ENCODE measurements at places on chromosomes 1 and 21. TPM values are rescaled to one million over a fixed set of nuclear protein-coding genes. Genes with fewer than 3 reads are reported as not detected.
A peak's percentile ranks its signal among the peaks of the same experiment; 100 is the strongest.

Gene IFNLR1
- polyA plus RNA-seq: 0.15 TPM

Gene EFNA3
- not detected for polyA plus RNA-seq

GRCh38 chr1:157359314-157360022 is 192.8 kb downstream of the FCRL5 start:
- DNase-seq: no peak

DNA sequence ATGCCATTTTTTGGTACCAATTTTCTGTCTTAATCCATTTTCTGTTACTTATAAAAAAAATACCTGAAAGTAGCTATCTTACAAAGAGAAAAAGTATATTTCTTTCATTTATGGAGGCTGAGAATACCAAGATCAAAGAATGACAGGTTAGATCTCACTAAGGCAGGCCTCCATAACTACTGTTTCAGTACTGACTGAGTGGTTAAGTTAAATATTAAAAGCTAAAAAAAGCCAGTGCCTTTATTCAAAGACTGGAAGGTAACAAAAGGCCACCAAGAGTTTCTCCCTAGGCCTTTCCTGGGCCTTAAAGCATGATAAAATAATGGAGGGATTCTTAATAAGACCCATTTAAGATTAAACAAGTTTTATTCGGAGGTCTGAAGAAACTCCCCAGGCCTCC is 687.7 kb upstream of the ADGRL4 start:
- no peak for DNase-seq

DNA sequence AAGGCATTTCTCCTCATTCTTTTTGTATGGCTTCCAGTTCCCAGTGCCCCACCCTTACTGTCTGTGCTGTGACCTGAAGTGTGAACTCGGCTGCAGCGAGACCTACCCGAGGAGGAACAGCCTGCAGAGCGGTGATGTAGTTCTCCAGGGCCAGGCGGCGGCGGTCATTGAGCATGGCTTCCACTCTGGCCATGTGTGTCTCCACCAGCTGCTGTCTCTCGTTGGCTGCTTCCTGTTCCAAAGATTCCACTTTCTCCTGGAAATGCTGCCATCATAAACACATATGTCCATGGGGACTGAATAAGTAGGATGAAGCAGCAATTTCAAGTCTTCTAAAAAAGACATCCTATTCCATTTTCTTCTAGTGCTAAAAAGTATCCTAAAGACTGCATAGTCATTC is 195.6 kb downstream of the APP start:
- DNase-seq: no peak

DNA sequence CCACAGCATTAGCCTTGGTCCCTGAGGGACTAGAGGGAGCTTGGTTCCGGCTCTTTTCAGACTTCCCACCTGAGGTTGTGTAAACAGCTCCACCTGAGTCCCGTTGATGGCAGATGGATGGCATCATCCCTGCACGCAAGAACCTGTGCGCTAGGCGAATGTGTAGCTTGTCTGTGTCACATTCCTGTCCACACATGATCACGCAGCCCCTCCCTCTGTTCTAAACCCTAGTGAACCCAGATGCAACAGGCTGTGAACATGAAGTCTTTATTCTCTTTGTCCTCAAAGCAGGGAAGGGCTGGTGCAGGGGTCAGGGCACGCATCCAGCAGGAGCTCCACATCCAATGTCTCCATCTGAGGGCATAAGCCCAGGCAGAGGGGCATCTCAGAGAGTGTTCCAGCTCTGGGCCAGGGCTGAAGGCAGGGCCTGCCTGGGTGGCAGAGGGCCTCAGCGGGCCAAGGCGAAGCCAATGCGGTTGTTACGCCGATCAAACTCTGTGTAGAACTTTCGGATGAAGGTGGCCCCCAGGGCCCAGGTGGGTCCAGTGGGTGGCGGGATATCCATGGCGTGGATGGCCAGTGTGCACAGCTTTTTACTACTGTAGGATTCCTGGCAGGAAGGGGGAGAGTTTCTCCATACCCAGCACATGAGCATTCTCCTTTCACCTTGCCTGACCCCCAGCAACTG is 2.9 kb upstream of the ETNK2 start:
- DNase-seq: peak; percentile 67

DNA sequence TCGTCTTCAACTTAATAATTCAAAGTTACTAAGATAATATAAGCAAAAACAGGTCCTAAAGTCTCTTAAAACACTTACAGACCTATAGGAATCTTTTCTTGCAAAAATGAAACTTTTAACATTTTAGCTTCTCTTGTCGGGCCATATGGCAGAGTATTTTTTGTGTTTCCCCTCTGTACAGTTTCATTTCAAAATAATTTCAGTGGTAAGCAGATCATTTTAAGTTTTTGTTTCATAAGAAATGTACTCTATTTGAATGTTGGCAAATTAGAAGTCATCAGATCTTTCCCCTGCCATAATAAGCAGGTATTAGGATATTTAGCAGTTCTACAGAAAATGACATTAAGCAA is 37.9 kb downstream of the RGL1 start:
- no peak for DNase-seq

DNA sequence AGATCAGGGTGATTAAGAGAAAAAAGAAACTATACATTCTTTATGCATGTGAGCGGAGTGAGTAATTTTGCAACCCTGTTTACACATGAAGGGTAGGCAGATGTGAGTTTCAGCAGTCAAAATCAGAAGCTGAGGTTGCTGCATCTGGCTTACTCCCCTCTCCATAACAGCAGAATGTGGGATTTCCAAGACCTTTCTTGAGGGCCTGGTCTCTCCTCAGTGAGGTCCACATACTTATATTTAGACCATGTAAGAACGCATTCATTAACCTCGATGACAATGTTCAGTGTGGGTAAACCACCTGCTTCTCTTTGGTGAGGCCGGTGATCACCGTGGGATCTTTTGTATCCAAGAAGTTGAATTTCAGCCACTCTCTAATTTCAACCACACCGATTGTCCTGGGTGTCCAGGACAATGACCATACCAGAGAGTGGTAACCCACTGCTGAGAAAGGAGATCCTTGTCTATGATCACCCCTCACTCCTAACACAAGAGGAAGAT is 18.7 kb upstream of the RAP1A start:
- DNase-seq: no peak

- DNase-seq: no peak
Measured at GRCh38 chr21:44780137-44780502, 21.5 kb downstream of the UBE2G2 start.
